ENCODE measurements at places on chromosomes 5 and 9. TPM values are rescaled to one million over a fixed set of nuclear protein-coding genes. Genes with fewer than 3 reads are reported as not detected.
A peak's percentile ranks its signal among the peaks of the same experiment; 100 is the strongest.

Gene KLHL3
- total RNA-seq: 16.8 TPM

DNA sequence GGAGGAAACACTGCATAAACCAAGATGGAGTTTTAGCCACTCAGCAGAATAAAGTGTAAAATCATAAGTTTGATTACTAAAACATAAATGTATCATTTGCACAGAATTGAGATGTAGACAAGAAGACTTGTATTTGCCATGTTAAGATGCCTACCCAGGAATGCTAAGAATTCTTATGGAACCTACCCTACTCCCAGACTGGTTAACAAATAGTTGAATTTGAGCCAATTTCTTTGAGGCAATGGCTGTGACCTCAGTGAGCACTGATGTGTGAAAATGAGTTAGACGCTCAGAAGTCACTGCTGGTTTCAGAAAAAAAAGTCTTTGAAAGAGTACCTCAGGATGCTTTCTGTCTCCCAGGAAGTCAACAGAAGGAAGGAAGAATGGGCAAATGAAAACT lies 95.6 kb downstream of the ESM1 start:
- DNase-seq: no peak

DNA sequence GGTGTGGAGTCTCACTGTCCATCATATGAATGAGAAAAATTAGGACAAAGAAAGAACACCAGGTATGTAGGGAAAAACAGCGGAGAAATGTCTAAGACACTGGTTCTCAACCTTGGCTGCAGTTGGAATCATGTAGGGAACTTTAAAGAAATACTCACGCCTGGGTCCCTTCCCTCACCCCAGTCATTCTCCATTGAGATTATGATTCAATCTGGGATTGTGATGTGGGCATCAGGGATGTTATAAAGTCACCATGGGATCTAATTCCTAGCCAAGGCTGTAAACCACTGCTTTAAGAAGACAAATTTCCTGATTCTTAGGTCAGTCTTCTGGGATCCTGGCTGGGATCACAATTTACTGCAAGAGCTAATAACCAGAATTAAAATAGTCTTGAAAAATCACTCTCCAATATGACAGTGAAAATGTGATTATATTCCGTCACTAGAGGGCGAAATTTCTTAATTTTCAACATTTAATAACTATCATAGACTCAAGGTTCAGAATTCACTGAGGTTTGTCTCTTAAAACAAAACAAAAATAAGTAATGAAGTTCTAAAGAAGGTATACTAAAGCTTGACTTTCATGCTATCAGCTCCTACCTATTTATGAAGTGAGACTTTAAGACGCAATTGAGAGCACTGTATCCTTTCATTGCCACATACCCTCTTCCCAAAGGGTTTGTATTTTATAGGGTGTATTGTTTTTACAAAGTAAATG lies 60.5 kb downstream of the GLDC start:
- DNase-seq: no peak

DNA sequence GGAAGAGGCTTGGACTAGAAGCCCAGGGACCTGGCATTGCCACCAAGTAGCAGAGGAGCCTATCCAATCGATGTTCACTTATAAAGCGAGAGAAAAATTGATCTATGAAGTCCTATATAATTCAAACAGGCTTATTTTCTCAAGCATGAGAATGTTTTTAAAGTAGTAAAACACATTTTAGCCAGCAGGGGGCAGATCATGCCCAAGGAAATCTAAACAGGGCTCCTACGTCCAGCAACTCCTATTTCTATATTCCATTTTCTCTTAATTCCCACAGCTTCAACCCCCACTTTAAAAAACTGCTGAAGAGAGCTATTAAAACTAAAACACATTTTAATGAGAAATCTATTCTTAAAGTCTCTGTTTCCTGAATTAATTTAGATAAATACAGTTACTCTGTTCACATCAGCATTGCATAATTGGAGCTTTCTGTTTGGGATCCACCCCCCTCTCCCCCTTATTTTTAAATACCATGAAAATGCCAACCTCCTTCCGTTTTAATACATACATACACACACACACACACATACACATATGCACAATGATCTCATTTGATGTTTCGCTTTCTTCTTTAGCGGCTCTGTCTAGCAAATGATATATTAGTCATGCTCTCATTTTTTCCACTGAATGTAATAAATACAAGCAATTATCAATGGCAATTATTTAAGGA lies 144.9 kb downstream of the MYO10 start:
- no peak for DNase-seq

- DNase-seq: no peak
These were observed 40.8 kb upstream of the ORM1 start for GRCh38 chr9:114282104-114282485.

Gene PCA3
- total RNA-seq: not detected

Gene NR4A3
- 26.2 TPM for total RNA-seq

Gene TRPM6
- total RNA-seq: 2.6 TPM

DNA sequence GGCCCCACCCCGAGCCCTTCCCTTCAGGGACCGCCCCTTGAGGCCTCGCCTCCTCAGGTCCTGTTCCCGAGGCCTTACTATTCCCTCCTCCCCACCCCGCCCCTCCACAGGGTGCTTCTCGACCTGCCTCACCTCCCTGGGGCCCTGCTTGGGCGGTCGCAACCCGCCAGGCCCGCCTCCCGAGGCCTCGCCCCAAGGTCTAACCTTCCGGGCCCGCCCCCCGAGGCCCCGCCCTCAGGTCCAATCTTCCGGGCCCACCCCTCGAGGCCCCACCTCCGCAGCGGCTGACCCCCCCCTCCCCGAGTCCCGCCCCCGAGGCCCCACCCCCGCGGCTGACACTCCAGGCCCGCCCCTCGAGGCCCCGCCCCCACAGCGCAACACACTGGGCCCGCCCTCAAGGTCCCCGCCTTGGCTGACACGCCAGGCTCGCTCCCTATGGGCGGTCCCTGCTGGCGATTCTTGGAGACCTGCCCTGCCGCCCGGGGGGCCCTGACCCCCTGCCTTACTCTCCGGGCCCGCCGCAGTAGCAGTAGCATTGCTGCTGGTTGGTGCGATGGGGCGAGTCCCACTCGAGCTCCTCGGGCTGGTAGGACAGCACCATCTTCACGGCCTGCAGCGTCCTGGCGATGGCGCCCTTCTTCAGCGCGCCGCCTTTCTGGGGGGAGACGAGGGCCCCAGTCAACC lies 8.2 kb downstream of the PHF19 start:
- peak; percentile 97 for DNase-seq

Gene C9orf50
- not detected for total RNA-seq

DNA sequence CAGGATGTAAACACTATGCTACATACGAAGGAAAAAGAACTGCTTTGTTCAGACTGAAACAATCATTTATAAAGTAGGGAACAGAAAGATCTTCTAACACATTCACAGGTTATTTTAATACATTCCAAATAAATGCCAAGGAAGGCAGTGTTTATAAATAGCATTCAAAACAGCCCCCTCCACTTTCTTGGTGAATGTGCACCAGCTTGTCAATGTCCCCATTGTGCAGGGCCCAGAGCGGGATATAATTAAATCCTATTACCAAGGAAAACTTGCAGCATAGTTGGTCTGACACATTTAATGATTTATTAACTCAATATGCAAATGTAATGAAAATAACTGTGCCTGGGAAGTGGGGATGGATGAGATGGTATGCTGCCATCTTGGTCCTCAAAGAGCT lies 135.9 kb upstream of the RAD23B start:
- DNase-seq: no peak

DNA sequence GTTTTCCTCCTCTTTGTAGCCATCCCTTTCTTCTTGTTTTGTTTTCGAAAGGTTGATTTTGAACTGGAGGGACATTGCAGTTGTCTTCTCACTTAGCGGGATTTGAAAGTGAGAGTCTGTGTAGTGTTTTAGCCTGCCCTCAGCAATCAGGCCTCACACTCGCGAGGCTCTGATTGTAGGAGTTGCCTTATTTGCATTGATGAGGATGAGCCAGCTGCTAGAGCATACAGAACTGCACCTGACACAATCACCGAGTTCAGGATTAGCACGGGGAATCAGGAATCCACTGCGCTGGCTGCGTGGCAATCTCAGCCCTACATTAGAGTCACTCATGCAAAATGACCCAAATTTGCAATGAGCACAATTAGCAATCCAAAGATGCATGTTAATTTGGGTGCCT lies 122.5 kb upstream of the TMEM161B start:
- no peak for DNase-seq

- DNase-seq: no peak
These were observed 377.0 kb upstream of the RIOK2 start for GRCh38 chr5:97559827-97560598.

Gene TXN
- 170 TPM for total RNA-seq

Gene OLFML2A
- total RNA-seq: 13.1 TPM

DNA sequence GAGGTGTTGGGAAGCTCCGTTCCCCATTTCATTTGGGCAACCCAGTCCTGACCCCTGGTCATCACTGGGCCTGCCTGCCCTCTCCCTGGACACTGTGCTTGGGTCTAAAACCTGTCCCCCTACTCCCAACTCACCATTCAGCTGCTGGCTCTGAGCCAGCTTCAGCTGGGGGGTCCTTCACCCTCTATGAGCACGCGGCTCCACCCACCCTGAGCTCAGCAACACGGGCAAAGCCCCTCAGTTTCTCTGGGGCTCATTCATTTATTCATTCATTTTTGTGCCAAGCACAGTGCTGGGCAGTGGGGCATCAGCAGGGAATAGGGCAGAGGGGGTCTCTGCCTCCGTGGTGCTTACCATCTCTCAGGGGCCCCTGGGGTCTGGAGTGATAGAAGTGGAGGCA lies 199.8 kb upstream of the MVB12B start:
- DNase-seq: peak; percentile 25

- no peak for DNase-seq
These were observed 20.0 kb downstream of the ERAP2 start for GRCh38 chr5:96896276-96896675.

Gene SRD5A1
- 6.6 TPM for total RNA-seq

DNA sequence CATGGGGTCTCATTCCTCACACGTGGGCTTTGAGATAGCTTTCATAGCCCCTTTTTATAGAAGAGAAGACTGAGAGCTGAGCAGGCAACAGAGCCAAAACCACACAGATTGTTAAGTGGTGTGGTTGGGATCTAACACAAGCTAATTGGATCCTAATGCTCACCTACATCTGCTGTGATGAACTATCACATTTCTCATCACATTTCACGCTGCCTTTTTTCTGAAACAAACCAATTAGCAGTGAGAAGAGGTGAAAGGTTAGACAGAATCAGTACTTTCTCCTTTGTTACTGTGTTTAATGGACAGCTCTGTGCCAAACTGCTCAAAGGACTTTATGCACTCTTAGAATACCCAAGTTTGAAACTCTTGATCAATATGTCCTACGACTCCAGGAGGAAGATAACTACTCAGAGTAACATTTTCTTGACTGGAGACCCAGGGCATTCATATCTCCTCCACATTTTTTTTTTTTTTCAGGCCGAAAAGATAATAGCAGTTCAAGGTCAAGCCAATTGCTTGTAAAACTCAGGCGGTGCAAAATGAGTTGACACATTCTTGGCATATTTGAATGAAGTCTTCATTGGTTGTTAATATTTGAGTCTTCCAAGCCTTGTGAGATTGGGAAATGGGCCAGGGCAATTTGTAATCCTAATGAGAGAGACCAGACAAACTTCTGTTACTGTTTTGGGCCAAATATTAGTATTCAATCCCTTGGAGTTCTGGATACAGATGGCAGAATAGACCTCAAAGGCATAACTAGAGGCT lies 138.4 kb downstream of the KCTD16 start:
- no peak for DNase-seq

Gene PGM5
- total RNA-seq: 173 TPM

Gene CNTNAP3
- 9.4 TPM for total RNA-seq

DNA sequence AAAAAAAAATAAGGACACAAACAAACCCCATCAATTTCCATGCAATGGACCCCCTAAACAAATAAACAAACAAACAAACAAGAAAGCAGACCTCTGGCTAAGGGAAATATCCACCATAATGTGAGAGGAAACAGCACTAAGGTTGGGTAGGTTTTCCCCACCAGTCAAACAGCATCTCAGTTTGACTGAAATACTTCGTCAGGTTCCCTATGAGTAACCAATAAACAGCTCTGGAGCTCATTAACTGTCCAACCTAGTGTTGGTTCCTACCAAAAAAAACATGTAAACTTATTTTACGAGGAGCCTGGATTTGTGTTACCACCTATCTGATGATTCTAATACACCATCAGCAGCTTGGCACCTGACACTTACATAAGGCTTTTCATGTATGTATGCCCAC lies 198.5 kb upstream of the TARS1 start:
- DNase-seq: no peak

DNA sequence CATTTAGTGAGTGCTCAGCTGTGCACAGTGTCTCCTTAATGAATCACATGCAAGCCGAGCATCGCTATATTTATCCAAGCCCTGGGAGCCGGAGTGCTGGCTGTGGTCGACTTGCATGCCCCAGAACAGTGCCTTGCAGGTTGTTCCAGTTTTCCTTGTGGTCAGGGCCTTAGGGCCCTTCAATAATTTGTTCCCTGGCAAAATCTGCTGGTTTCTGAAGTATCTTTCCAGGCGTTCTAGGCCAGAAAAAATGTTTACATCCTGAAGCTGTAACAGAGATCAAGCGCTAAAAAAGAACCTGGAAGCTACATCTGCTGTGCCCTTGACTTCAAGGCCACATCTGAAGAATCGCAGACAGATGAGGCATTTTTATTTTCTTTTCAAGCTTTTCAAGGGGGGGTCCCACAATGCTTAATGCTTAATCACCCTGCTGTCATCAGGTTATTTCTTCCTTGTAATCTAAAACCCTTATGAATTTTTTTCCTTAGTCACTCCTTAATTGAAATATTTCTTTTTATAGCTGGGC lies 105.8 kb downstream of the DOCK2 start:
- DNase-seq: no peak

GRCh38 chr5:172600571-172600970 lies 40.5 kb upstream of the NEURL1B start:
- DNase-seq: no peak

Gene TTLL11
- 10.9 TPM for total RNA-seq

- no peak for DNase-seq
These were observed 70.1 kb upstream of the FSTL4 start for GRCh38 chr5:133682451-133682850.

DNA sequence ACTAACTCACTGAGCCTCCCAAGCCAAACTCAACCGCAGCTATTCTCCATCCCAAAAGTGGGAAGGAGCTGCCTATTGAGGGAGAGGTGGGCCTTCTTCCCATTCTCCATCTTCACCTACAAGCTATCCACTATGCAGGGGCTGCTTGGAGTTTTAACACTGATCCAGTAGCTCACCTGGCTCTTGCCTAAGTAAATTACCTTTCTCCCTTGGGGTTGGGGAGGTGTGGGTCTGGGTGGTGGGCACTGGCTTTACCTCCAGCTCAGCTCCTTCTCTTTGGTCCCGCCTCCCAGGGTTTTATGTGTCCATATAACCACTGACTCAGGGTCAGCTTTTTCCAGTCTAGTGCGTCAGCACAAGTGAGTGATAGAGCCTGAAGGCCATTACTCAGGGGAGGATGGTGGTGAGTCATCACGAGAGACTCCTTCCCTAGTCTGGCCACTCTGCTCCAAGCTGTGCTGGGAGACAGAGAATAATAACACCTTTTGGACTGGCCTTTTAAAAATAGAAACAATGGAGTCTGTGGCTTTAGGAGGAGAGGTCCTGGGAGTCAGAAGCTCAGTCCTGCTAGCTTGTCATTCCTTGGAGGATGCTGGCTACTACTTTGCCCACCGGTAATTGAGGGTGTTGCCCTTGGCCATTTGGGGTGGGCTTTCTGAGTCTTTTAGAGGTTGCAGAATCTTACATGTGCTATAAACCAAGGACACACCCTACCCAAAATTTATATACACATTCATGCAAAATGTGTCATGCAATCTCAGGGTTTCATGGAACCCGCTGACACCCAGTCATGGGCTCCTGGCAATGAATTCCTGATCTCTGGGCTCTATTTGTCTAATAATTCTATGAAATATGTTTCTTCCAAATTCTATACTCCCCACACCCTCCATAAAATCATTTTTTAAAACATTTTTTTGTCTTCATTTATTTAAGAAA lies 35.6 kb upstream of the ATP6V1G1 start:
- DNase-seq: peak; percentile 61

- no peak for DNase-seq
These were observed 2.5 kb upstream of the HMGCS1 start for GRCh38 chr5:43315682-43316081.
